ENCODE measurements at places on chromosomes 5 and 9.
A peak's percentile ranks its signal among the peaks of the same experiment; 100 is the strongest.

DNA sequence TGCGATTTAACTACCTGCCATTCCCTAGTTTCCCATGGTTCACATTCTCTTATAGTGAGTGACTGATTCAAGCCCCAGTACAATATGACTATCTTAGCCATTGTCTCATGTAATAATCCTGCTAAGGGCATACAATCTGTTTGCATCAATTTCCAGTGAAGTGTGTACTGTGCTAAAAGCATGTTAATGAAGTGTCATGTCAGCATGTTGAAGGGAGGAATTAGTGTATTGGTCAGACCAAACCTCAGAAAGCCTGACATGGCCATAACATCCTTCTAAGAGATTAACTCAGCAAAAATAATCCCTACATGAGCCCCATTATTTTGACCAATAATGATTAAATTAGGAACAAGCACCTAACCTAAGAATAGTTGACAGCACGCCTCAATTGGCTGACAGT is 442.4 kb downstream of the ENC1 start:
- DNase-seq: no peak

GRCh38 chr5:119374901-119375300 is 19.1 kb downstream of the TNFAIP8 start:
- no peak for DNase-seq

GRCh38 chr5:133523013-133523658 is 89.2 kb downstream of the FSTL4 start:
- no peak for DNase-seq

- DNase-seq: no peak
Measured at GRCh38 chr9:98280574-98280973, 25.1 kb upstream of the TBC1D2 start.

- DNase-seq: no peak
Measured at GRCh38 chr5:36073595-36074216, 7.0 kb upstream of the UGT3A2 start.

DNA sequence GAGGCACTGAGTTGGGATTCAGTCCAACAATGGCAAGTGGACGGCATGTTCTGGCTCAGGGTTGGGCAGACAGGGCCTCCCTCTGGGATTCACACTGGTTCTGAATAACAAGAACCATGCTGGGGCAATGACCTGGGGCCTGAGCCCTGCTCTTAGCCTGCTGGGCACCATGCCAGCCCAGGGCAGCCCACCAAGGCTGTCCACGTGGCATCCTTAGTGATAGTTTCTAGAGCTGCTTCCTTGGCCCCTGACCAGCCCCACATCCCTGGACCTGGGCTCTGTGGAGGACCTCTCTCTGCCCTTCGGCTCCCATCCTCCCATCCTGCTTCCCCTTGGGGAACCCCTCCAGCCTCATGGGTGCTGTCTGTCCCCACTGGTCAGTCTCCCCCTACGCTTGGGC is 22.3 kb upstream of the OLFM1 start:
- no peak for DNase-seq

GRCh38 chr9:14323985-14324650 is 10.2 kb upstream of the NFIB start:
- DNase-seq: no peak

- DNase-seq: peak; percentile 36
Measured at GRCh38 chr5:139391570-139392323, 2.0 kb upstream of the MZB1 start.

DNA sequence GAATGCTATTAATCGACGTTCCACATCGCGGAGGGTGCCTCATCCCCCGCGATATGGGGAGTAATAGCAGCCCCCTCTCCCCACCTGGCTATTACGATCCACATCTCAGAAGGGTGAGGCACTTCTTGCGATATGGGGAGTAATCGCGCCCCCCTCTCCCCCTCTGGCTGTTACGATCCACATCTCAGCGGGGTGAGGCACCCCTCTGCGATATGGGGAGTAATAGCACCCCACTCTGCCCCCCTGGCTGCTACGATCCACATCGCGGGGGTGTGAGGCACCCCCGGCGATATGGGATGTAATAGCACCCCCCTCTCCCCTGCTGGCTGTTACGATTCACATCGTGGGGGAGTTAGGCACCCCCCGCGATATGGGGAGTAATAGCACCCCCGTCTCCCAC is 128.5 kb downstream of the TMEM38B start:
- no peak for DNase-seq

Measured in fibroblast of skin of right biceps (primary cell).